Ovary (tissue), 10 donors: ENCODE measurements at places on chromosomes 12 and 14. TPM values are rescaled to one million over a fixed set of nuclear protein-coding genes. Genes with fewer than 3 reads are reported as not detected.

DNA sequence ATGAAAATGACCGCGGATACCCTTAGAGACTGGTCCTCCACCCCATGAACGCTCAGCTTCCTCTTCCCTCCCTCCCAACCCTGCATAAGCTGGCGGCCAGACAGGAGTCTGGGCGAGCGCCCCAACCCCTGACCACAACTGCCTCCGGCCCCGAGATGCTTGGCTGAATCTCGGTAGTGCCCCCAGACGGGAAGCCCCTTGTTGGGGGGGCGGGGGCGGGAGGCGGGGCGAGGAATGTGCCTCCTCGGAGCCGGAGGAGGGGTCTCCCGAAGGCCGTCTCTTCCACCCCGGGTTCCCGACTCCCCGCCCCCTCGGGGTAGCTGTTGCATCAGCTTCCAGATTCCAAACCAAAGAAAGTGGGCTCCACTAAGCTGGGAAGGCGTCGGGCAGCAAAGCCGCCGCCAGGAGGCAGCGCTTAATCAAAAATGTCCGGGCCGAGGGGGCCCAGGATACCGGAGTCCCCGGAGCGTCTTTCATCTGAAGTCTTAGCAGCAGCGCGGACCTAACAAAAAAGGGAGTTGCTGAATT, 7.1 kb upstream of the MRPL52 start:
- DNase-seq = peak; percentile 84

- peak; percentile 74 for DNase-seq
Measured at GRCh38 chr14:100304825-100305323, 1.4 kb downstream of the SLC25A29 start.

LMO3 gene
- 5.0 TPM for total RNA-seq

DNA sequence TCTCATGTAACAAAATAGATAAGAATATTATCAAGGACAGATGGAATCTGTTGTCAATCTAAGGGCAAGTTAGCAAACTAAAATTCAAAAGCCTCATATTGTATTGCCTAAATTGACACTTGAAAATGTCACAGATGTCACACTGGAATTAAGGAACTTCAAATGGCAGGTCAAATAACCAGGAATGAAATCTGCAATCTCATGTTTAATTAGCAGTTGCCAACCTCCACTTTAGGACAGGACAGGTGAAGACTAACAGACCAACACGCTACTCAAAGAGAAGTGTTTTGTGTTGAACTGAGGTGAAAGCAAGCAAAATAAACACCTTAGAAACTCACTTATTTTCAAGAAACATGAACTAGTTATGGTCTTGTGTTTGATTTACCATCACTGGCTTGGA, 11.1 kb downstream of the KIF21A start:
- DNase-seq = no peak

EIF2S3B gene
- total RNA-seq = 0.23 TPM

DNA sequence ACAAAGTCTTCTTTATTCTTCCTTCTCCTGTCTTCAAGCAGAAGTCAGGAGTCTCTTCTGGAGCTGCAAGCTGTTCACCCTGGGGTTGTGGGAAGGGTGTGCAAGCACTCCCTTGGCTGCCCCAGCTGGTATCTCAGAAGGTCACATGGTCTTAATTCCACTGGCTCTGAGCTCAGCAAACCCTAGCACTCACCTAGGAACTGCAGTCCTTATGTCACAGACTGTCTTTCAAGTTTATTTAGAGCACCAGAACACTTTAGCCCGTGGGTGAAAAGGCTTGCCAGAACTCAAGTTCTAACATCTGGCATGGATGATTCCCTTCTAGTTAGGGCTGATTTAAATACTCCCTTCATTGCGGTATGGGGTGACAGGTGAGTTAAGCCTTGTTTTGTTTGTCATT, 379.0 kb downstream of the CCER1 start:
- no peak for DNase-seq

DNA sequence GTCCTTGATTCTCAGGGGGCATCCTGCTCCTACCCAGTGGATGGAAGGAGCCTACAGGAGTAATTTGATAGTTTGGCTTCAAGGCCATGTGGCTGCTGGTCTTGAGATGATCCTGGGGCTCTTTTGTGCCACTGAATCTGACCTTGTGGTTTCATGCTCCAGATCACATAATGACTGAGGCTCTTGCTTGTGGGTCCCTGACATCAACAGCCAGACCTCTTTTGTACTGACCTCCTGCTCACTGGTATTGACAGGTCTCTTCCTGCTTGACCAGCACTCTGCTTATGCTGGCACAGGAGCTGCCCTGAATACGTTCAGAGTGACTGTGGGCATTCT, 23.2 kb upstream of the JPH4 start:
- DNase-seq = no peak

ADCY6 gene
- 67.0 TPM for total RNA-seq

- DNase-seq = no peak
Measured at GRCh38 chr14:33590891-33591630, 359.8 kb downstream of the EGLN3 start.

GRCh38 chr14:72472845-72473244, 421.1 kb downstream of the DPF3 start:
- no peak for DNase-seq

- no peak for DNase-seq
Measured at GRCh38 chr12:121214855-121215745, 5.2 kb downstream of the P2RX4 start.

GRCh38 chr12:65640489-65640901, 183.8 kb upstream of the HMGA2 start:
- DNase-seq = no peak

TSPAN19 gene
- total RNA-seq = not detected

FGF23 gene
- not detected for total RNA-seq

IRAK3 gene
- total RNA-seq = 7.9 TPM

GRCh38 chr14:93543766-93544165, 113.0 kb downstream of the UNC79 start:
- DNase-seq = no peak

DNA sequence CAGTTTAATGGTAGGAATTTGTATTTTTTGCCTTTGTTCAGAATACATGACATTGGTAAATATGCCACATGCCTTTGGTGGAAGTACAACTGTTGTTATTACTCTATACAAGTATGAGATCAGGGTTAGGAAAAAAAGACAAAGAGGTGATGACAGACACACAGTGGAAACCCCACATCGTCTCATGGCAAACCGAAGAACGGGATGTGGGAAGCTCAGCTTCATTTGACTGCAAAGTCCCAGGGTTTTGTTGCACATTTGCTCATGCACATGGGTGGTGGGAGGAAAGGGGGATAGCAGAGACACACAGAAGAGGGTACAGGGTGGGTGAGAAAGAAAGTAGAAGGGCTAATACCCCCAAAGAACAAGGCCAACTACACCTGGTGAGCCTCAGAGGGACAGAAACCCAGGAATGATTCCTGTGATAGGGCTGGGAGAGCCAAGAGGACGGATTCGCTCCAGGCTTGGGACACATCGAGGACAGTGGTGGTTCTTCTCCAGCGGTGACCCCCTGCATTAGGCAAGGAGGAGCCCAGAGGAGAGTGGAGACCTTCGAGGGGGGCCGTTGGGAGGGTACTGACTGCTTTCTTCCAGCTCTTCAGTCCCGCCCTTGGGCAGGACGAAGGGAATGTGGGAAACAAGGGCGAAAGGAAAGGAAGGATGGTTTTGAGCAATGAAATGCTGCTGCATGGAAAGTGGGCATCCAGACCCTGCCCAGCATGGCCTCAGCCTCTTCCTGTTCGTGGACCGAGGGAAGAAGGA, 8.1 kb downstream of the VAMP1 start:
- DNase-seq = no peak

GRCh38 chr12:110020956-110021355, 21.7 kb downstream of the ANKRD13A start:
- DNase-seq = no peak
